ENCODE measurements at places on chromosomes 1 and 21. TPM values are rescaled to one million over a fixed set of nuclear protein-coding genes. Genes with fewer than 3 reads are reported as not detected.
A peak's percentile ranks its signal among the peaks of the same experiment; 100 is the strongest.

- no peak for DNase-seq
Observed at GRCh38 chr1:8711151-8711550, 106.3 kb downstream of the RERE start.

- DNase-seq = peak; percentile 64
Observed at GRCh38 chr1:17488995-17489767, 49.7 kb upstream of the RCC2 start.

The PTPN22 gene
- total RNA-seq = 0.92 TPM

The RHEX gene
- total RNA-seq = 3.8 TPM

DNA sequence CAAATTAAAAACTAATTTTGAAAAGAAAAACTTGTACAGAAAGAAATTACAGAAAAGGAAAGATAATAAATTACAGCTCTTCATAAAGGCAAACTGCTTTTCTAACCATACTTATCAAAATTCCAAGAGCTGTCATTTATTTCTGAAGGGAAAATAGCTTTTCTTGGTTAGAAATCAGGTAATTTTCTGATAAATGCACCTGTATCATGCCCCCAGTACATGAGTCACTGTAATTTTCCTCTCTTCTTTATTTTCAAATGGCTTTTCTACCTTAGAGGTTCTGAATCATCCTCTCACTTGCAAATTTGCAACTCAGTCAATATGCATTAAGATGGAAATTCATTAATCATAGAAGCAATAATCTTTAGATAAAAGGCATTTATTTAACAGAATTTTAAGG is 100.1 kb downstream of the SLC35F3 start:
- DNase-seq = no peak

The IL20 gene
- total RNA-seq = not detected

DNA sequence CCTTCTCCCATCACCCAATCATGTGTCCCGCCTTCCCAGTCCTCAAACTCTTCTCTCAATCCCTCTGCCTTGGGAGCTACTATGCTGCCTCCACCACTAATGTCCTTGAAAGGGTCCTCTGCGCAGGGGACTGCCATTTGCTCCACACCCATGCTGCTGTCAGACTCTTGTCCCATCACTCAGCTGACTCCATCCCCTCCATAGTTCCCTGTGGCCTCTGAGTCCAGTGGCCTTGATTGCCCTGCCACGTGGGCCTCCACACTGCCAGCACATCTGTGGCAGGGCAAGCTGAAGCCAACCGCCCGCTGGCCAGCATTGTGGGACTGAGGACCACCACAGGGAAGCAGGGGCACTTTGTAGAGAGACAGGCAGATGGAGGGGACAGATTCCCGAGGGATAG is 1.3 kb upstream of the TNNT2 start:
- no peak for DNase-seq

The TRIM67 gene
- total RNA-seq = 0.10 TPM

GRCh38 chr1:121516234-121516967 is 331.6 kb downstream of the SRGAP2C start:
- DNase-seq = peak; percentile 4

The OVAAL gene
- total RNA-seq = not detected

DNA sequence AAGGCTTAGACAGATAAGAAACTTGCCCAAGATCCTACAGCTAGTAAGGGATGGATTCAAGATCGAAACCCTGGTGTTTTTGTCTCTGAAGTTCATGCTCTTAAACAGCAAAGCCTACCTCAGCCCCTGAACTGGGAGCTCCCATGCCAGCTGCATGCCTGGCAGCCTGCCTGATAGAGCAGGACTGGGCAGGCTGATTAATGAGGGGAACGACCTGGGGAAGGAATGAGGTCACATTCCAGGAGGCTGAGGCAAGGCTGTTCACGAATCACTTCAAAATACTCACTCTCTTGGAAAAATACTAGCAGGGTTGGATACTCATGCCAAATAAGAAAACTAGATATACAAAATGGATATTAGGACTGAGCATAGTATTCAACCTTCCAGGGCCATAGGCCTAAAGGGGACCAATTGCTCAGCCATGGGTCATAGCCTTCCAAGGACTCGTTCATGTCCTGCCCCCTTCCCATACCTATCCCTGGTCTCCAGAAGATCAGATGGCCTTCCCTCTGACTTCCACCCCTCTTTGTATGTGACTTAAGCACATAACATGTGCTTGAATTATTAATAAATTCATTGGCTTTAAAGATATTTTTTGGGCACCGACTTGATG is 15.6 kb upstream of the TACSTD2 start:
- DNase-seq = peak; percentile 70

DNA sequence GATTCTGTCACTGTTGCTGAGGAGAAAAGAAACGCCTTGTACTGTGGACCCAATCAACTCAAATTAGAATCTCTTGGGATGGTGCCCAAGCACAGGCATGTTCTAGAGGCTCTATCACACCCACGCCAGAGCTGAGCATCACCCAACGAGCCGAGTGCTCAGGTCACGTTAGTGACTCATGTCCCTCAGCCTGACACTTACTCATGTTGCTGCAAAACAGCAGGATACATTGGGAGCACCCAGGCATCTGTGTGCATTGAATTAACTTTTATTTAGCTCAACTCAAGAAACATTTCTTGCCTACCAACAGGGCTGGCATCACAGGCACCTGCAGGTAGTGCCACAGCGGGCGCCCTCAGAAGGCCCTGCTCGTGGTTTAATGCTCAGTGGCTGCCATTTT is 149.8 kb downstream of the ETS2 start:
- DNase-seq = no peak

The PTPRC gene
- 17.1 TPM for total RNA-seq

DNA sequence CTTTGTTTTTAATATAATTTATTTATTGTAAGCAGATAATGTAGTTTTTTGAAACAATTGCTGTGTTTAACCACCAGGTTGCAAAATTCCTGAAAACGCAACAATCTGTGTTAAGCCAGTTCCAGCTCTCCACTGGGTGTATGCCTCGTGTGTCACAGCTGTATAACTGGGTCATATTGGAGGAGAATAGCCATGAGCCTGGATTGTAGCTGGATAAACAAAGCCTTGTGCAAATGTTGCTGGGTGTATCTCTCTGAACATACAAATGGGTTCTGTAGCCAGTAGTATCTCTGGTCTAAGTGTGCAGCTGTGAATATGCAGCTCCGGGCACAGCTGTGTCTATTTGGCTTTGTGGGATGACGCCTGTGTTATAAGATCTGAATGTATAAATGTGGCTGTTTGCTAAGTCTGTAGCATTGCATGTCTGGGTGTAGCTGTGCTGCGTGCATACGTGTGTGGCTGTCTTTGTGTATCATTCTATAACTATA is 2.8 kb downstream of the TCEA3 start:
- peak; percentile 92 for DNase-seq

- DNase-seq = no peak
Observed at GRCh38 chr1:66761221-66761620, 9.0 kb downstream of the DYNLT5 start.

DNA sequence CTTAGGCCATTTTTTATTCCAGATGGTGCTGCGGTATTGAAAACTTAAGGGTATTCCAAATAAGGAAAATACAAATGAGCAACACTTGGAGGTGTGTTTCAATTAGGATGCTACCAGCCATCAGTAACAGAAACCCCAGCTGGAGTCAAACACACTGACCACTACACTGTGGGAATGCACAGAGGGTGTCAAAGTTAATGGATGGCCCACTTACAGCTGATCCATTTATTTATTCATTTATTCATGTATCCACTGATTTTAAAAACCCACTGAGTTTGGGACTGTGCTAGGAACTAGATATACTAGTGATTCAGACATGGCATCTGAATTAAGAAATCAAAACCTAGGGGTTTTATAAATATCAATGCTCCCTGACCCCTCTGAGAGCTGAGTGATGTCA is 24.5 kb upstream of the GJA5 start:
- no peak for DNase-seq

DNA sequence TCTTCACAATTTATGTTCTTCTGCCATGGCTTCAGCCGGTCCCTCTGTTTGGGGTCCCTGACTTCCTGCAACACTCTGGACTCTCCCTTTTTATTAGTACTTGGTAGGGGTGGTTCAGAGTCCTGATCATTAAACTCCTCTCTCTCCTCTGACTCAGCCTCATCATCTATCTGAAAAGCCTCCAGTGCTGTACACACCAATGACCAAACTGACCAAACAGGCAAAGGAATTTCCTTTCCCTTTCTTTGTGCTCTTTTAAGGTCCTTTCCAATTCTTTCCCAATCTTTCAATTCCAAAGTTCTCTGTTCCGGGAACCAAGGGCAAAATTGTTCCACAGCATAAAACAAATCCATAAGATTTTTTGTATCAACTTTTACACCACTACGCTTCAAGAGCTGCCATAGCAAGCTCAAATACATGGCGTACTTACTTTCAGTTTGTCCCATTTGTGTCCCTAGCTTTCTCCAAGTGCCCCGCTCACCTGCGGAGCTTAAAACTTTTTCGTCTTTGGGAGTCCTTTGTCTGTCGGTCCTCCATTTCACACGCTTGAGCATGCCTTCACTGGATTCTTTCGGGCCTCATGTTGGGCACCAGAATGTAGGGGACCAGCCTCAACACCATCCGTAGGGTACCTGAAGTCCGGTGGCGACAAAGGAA is 9.6 kb downstream of the DAP3 start:
- DNase-seq = no peak

- no peak for DNase-seq
Observed at GRCh38 chr1:47582891-47583608, 145.2 kb downstream of the FOXD2 start.

- peak; percentile 65 for DNase-seq
Observed at GRCh38 chr1:176801514-176802020, 338.6 kb downstream of the PAPPA2 start.

DNA sequence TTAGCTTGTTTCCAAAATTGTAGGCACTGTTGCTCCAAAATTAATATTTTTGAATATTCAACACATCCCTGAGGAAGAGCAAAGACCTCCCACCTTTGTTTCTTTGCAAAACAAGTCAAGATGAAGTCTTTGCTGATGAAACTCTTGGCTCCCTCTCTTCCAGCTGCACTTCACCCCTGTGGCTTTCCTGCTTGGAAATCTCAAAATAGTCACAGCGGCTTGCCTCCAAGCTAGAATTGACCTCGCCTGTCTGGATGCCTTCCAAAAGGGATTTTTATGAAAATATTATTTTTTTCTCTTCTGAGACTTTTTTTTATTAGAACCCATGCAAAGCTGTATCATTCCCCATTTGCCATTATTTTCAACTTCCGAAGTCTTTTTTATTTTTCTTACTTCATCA is 71.1 kb upstream of the MROH9 start:
- peak; percentile 75 for DNase-seq

- no peak for DNase-seq
Observed at GRCh38 chr1:48402599-48402998, 69.4 kb downstream of the SPATA6 start.

The TRPM2 gene
- total RNA-seq = 2.2 TPM

The SELE gene
- 9.9 TPM for total RNA-seq

GRCh38 chr1:228088586-228089498 is 6.3 kb downstream of the ARF1 start:
- no peak for DNase-seq

DNA sequence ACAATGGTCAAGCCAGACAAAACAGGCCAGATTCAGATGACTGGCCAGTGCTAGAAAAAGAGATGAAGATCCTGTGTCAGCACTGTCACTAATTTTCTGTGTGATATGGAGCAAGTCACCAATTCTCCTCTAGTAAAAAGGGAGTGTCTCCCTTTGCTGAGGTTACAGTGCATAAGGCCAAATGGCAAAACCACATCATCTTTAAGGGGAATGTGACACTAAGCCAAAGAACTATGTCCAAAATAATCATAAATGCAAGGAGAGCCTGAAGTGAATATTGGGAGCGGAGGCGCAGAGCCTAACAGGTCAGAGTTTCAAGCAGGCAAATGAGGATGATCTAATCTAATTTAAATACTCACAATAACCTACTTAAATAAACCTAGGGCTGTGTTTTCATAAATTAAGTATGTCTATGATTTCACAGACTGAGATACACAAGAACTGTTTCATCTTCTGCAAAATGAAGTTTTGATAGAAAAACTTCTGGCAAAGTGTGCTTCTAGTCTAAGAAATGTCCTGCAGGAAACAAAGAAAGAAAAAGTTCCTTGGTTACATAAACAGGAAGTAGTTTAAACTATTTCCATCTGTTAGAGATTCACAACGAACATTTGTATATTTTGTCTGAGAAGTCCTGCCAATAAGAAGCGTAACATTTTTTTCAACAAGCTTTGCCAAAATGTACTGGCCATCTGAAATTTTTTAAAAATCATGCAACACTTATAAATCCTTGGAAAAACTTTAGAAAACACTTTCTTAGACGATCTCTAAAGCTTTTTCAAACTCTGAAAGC is 290.2 kb downstream of the LRRC40 start:
- DNase-seq = peak; percentile 80

GRCh38 chr1:27621051-27621920 is 13.7 kb downstream of the FGR start:
- no peak for DNase-seq

- no peak for DNase-seq
Observed at GRCh38 chr1:8376358-8376840, 58.5 kb downstream of the SLC45A1 start.

The TMEM240 gene
- total RNA-seq = 2.4 TPM

DNA sequence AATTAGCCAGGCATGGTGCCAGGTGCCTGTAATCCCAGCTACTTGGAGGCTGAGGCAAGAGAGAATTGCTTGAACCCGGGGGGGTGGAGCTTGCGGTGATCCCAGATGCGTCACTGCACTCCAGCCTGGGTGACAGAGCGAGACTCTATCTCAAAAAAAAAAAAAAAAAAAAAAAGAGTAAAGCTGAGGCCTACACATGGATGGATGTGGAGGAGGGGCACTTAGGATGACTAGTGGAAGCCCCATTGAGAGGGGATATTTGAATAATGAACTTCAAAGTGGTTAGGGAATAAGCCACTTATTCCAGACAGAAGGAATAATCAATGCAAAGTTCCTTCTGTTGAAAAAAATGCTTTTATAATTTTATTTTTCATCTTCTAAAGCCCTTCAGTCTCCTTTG is 51.4 kb downstream of the PTBP2 start:
- DNase-seq = no peak

The PRKAA2 gene
- 81.1 TPM for total RNA-seq

DNA sequence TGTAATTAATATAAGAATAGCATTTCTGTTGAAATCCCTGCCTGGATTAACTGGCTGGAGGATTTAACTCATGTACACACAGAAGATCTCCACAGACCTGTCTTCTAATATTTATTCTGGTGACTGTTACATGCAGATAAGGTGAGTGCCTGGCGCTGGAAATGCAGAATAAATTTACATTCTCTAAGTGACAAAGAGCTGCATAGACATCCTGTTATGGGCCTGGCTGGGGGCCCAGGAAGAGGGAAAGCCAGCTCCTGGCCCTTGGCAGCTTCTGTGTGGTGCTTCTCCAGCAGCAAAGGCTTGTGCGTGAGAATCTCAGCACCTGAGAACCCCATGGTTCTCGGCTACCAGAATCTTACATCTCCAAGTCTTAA is 446.6 kb downstream of the PTPRU start:
- peak; percentile 64 for DNase-seq

DNA sequence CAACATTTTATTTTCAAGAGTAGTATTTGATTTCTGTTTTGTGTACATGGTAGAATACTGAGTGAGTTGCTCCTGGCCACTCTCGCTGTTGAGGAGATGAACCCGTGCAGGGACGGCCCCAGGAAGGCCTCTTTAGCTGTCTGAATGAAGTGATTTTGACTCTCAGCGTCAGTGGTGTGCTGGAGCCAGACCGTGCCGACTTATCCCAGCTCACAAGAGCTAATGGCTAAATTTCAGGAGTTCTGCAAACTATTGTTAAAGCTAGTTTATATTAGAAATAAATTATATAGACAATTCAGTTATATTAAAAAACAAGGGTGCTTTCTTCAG is 111.2 kb upstream of the KIF26B start:
- DNase-seq = no peak

Measured in tongue (tissue), 3 donors.